Natural killer cell treated with Interleukin-12 subunit alpha and Interleukin-12 subunit beta and Interleukin-15 and Interleukin-18, amount 100 ng/mL, for 72 hours (primary cell): ENCODE measurements at places on chromosomes 1 and 21. TPM values are rescaled to one million over a fixed set of nuclear protein-coding genes. Genes with fewer than 3 reads are reported as not detected.

DNA sequence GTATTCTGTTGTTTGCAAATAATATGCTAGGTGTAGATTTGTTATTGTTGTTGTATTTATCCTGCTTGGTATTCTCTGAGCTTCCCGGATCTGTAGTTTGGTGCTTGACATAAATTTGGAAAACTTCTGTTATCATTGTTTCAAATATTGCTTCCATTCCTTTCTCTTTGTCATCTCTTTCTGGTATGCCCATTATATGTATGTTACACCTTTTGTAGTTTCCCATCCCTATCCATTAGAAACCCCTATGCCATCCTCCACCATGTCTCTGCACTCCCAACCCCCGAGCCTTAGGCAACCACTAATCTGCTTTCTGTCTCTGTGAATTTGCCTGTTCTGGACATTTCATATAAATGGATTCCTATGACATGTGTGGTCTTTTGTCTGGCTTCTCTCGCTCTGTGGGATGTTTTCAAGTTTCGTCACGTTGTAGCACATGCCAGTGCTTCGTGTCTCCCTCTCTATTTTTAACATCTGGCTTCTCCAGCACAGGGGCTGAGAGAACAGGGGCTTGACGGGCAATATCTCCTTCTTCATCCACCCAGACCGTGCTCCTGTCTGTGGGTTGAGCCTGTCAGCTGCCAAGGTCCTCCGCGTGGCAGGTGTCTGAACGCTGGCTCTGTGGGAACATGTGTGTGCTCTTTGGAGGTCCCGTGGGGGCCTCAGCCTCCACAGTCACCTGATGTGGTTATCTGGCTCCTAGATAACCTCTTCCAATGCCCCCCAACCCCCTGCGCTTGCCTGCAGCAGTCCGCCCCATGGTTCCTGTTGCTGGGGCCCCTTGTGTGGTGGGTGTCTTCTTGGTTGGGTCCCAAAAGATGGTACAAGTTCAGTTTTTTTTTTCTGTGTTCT is 32.8 kb upstream of the MAN1C1 start:
- H3K4me3 ChIP-seq, result no peak overlapping the region
- peaks cover 15% of the 10 kb centered on the region for H3K27me3 ChIP-seq
- DNase-seq, result no peak
- H3K36me3 ChIP-seq, result no peaks in the 10 kb centered on the region
- peaks cover 7% of the 10 kb centered on the region for H3K4me1 ChIP-seq

- no peak for DNase-seq
- peaks cover 24% of the 10 kb centered on the region for H3K4me1 ChIP-seq
- H3K36me3 ChIP-seq, result no peaks in the 10 kb centered on the region
Observed at GRCh38 chr1:55257958-55258357, 42.8 kb upstream of the USP24 start.

DNA sequence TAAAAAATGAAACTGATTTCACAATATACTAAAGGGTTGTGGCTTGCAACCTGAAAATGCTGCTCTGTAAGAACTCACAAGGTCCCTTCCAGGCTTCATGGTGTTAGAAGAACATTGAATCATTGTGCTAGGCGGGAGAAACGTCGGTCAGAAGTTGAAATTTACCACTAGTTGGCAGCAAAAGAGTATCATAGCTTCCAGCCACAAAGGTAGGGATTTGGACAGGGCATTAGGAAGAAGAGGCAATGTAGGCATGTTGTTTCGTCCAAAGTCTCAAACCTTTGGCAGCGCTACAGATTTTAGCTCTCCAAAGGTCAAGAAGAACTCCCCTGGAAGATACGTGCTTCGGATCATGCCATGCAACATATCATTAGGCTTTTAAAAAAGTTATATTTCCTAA is 62.5 kb upstream of the ZP4 start:
- H3K4me1 ChIP-seq, result no peaks in the 10 kb centered on the region
- no peaks in the 10 kb centered on the region for H3K36me3 ChIP-seq
- DNase-seq, result no peak
- no peak overlapping the region for H3K4me3 ChIP-seq

- no peaks in the 10 kb centered on the region for H3K27me3 ChIP-seq
- H3K4me3 ChIP-seq, result no peak overlapping the region
Observed at GRCh38 chr1:201146626-201147390, 7.5 kb downstream of the TMEM9 start.

DNA sequence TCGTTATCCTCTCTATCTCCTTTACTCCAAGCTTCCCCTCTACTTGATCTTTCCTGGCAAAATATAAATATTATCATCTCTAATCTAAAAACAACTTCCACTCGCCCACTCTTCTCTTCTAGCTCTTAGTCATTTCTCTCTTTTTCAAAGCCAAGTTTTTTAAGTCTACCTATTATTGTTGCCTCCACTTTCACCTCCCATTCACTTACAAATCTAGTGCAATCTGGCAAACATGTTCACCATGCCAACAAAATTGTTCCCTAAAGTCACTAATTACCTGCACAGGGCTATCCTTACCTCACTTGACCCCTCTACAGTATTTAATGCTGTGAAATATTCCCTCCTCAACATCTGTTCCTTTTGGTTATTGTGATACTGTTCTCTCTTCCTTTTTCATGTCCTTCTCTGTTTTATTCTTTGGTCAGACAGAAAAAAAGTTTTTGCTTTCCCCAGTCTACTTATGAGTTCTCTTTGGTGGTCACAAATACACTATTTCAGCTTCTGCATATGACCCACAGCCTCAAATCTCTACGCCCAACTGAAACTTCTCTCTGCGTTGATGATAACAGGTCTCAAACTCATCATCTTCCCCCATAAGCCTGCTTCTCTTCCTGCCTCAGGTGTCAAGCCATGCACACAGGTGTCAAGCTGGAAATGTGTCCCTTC is 31.9 kb upstream of the RAP1A start:
- no peak overlapping the region for H3K27ac ChIP-seq
- H3K4me3 ChIP-seq, result no peak overlapping the region
- peaks cover 5% of the 10 kb centered on the region for H3K4me1 ChIP-seq
- no peaks in the 10 kb centered on the region for H3K36me3 ChIP-seq
- no peaks in the 10 kb centered on the region for H3K27me3 ChIP-seq

DNA sequence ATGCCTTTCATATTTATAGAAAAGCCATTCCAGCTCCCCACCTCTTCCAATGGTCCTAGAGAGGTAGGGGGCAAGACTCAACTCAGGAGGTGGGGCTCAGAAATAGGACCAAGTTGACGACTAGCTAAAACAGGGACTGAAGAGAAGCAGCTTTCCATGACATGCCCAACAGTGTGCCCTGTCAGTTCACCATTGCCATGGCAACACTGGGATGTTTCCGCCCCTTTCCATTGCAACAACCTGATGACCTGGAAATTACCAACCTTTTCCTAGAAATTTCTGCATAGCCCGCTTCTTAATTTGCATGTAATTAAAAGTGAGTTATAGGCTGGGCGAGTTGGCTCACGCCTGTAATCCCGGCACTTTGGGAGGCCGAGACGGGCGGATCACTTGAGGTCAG is 22.4 kb upstream of the INTS3 start:
- no peaks in the 10 kb centered on the region for H3K36me3 ChIP-seq
- DNase-seq, result no peak
- H3K27me3 ChIP-seq, result peaks cover under 1% of the 10 kb centered on the region
- H3K27ac ChIP-seq, result no peak overlapping the region
- no peaks in the 10 kb centered on the region for H3K4me1 ChIP-seq
- H3K4me3 ChIP-seq, result no peak overlapping the region

GRCh38 chr21:25953659-25954058 is 216.9 kb downstream of the APP start:
- H3K4me1 ChIP-seq, result no peaks in the 10 kb centered on the region
- no peaks in the 10 kb centered on the region for H3K27me3 ChIP-seq
- no peak overlapping the region for H3K4me3 ChIP-seq
- no peaks in the 10 kb centered on the region for H3K36me3 ChIP-seq
- H3K27ac ChIP-seq, result no peak overlapping the region

The CFHR4 gene
- total RNA-seq, result not detected

The B3GALT5 gene
- total RNA-seq, result not detected
